ENCODE measurements at places on chromosomes 5 and 9.
A peak's percentile ranks its signal among the peaks of the same experiment; 100 is the strongest.

- no peak for DNase-seq
These were observed 122.0 kb upstream of the STC2 start for GRCh38 chr5:173450188-173450587.

DNA sequence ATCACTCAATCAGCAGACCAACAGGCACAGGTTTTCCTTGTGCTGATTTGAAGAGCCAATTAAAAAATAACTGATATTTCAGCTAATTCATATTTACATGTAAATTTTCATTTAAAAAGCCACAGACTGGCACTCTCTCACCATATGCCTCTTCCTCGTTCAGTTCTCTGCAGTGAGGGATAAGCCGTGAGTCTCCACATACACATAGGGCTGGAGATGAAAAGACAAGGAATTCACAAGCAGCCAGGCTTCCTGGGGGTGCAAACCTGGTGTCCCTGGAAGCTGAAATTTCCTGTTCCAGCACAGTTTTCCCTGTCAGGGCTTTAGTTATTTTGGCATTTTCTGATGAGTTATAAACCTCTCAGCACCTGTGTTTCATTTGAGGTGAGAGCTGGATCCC, 323.9 kb upstream of the PANK3 start:
- DNase-seq = no peak

DNA sequence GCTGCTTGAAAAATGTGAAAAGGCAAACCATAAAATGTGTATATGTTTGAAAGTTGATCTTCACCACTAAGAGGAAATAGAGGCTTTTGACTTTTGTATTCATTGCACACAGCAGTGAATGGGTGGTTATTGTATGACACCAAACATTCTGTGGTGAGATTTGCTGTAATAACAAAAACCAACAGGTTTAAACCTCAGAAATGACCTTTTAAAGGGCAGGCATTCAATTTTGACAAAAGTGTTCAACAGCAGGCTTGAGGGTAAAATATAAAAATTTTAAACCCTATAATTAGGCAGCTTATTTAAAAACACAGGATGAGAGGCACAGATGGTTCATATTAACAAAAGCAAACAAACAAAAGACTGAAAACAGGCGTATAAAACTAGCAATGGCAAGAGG, 128.1 kb upstream of the NUDT12 start:
- DNase-seq = no peak

- DNase-seq = no peak
These were observed 47.2 kb downstream of the GLDC start for GRCh38 chr9:6598249-6598725.

DNA sequence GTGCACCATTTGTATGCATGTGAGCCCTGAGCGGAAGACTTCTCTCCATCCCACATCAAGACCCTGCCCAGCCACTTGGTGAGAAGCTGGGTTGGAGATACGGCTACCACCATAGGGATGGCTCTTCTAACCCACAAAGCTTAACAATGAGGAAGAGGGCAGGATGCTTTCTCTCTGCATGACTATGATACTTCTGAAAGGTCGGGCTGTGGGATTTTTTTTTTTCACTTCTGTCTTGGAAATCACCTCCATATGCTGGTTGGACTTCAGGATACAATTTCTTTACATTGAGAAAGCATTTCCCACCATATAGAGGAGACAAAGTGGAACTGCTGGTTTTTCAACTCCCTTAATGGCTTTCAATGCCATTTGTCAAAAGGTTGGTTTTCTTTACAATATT, 30.5 kb downstream of the ZNF366 start:
- no peak for DNase-seq

DNA sequence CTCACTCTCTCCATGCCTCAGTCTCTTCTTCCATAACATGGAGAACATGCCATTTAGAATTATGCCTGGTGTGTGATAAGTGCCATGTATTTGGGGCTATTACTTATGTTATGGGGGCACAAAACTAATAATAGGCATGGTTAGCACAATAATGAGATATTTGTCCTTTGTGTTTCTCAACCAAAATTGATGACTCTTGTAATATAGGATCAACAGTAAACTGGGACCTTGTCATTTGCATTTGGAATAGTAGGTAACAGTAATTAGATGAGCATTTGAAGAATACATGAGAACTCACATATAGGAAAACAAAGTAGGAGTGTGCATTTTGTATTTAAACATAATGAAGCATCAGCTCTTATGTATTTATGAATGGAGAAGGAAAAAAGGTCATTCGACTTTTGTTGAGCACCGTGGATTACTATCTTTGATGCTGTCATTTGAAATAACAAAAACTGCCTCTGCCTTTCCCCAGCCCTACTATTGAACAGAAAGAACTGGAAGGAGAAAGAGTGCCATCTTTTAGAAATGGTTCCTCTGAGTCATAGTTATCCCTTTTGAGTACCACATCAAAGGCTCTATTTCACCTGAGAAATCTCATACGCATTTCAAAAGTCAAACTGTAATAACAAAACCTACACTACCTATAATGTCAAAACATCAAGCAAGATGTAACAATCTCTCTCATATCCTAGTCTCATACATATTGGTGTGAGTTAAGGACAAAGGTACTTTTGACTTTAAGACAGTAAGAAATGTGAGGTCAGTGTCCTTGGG, 655.2 kb downstream of the PDE4D start:
- DNase-seq = no peak

DNA sequence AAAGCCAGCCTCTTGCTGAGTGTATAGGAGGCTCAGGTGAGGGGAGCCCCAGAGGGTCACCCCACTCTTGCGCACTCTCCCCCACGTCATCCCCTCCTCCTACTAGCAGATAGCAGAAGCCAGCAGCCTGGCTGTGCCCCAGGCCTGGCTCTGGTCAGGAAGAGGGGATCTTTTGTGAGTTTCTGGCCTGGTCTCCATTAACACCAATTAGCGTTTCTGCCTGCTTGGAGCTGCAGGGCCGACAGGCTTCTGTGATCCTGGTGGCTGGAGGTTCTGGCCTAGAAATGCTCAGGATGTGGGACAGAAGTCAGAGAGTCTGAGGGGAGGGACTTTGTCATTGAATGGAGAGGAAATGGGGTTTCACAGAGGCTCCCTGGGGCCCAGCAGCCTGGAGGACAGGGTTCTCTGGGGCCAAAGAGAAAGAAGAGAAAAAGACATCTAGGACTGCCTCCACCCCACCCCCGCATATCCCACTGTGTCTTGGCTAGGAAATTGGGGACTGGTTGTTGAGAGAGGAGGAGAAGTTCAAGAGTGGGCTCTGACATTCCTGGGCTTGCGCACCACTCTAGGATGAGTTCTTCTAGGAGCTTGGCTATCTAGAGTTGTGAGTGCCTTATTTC, 47.5 kb upstream of the ARAP3 start:
- DNase-seq = no peak

DNA sequence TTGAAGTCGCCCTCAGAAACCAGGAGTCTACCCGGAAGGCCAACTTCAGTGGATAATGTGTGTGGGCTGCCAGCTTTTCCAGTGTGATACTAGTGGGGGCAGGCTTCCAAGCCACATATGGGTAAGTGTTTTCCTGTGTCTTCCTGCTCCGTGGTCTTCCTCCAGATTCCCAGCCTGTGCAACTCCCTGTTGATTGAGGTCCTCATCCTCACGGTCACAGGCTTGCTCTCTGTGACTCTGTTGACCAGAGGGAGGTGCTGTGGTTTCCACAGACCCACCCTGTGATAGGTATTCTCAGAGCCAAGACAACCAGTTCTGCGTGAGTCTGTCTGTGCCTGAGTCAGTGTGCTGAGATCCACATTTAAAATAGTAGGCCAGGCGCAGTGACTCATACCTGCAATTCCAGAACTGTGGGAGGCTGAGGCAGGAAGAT, 388.0 kb upstream of the IRX2 start:
- no peak for DNase-seq

- no peak for DNase-seq
These were observed 211.6 kb downstream of the ERCC6L2 start for GRCh38 chr9:96086936-96087571.

GRCh38 chr5:136143763-136144162, 11.1 kb downstream of the SMAD5 start:
- no peak for DNase-seq

GRCh38 chr9:137593176-137593575, 2.9 kb upstream of the ZMYND19 start:
- no peak for DNase-seq

DNA sequence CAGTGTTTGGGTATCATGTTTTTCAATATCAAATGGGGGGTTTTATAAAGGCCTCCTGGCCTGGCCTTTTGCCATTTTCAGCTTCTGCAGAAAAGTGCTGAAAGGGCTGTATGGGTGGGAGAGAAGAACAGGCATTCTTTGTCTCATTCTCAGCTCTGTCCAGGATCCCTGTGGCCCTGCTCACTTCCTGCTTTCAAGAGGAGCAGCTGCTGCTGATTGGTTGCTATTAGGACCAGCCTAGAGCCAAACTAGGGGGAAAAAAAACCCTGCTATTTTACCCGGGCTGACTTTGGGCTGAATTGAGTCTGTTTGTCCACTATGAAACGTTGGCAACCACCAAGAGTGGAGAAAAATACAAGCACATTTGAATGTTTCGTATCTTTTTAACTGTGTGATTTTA, 117.1 kb downstream of the CMYA5 start:
- peak; percentile 14 for DNase-seq

DNA sequence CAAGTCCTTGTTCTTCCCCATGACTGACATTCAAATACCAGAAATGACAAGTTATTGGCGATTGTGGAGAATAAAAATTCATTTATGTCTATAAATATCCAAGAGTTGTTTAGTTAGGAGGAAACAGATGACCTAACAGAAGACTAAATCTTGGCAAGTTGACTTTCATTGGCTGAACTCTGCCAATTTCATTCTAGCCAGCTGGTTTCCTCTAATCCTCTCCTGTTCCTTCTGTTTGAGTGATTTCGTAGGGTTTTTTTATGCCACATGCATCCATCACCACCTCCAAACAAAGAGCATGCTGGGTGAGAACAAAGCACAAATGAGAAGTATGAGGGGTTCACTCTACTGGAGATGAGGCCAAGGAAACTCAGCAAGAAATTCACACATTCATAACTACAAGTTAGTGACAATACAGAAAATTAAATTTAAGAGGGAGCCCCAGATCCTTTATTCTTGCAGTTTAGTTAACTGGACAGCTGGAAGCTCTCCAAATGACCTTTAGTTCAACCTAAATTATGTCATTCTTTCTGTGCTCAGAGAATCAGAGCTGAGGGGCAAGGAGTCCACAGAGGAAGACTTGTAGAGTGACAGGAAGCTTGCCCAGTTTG, 932.0 kb downstream of the TLE4 start:
- DNase-seq = no peak

DNA sequence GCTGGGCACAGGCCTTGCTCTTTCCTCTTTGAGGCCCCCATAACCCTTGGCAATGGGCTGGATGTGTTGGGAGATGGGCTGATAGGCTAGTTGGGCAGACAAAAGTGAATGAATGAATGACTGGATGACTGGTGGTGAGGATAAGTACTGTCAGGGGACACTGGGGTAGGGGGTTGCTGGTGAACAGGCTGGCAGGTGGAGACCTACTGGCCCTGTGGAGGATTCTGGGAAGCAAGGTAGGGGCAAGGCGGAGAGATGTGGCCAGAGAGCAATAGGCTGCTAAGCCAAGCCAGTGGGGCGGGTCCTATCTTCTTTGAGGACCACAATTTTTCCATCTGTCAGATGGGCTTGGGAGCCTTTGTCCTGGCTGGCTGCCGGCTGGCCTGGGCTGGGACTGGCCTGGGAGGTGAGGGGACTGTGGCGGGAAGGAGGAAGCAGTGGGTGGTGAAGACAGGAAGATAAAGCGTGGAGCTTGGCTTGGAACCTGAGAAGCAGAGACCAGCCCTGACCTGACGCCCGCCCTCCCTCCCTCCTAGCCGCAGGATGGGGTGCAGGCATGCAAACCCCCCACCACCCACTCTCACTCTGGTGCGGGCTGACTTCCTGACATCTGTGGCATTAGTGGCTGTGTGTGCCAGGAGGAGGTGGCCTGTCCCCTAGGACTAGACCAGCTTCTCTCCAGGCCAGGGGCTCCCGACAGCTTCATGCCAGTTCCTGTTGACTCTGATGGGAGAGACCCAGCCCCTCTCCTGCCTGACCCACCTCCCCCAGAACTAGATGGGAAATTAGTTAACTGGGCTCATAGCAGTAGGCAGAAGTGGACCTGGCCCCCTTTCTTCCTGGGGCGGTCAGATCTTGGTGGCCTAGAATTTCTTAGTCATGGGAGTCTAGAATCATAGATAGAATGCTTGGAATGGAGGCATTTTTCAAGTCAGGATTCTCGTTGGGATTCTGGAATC, 9.5 kb downstream of the CXXC5 start:
- DNase-seq = no peak

DNA sequence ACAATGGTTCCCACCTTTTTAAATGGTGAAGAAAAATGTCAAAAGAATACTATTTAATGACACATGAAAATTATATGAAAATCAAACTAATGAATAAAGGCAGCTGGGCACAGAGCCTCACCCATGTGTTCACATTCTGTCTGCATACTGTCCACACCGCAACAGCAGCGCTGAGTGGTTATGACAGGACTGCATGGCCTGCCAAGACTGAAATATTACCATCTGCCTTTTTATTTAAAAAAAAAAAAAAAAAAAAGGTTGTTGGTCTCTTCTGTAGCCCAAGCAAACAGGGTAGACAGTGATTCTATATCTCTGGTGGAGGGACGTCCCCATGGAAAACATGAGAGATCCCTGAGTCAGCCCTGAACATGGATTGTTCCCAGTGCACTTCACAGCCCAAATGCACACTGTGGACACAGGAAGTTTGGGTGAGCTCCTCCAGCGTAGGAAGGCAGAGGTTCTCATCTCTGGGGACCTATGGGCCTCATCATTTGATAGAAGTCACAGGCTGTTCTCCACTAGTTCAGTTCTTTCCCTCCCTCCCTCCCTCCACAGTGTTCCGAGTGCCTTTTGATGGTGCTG, 44.9 kb upstream of the SHC3 start:
- no peak for DNase-seq

Data from substantia nigra (tissue), 51 donors.